ENCODE measurements at places on chromosomes 13 and 19.

- DNase-seq = no peak
Observed at GRCh38 chr19:4320419-4320818, 16.0 kb downstream of the FSD1 start.

GRCh38 chr13:35780613-35781012 is 304.1 kb upstream of the MAB21L1 start:
- DNase-seq = no peak

DNA sequence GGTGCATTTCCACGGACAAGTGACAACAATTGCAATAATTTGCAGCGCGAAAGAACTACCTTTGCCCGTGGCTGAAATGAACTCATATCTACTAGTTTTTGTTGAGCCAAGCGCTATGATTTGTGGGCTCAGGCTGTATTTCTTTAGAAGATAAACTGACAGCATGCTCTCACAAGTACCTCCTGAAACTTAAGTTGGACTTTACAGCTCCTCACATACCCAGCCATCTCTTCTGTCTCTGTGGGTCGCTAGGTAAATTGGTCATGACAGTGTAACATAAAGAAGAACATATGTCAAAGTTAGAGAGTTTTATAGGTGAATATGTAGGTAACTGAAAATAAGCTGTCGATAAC is 839 bp downstream of the COG6 start:
- no peak for DNase-seq

DNA sequence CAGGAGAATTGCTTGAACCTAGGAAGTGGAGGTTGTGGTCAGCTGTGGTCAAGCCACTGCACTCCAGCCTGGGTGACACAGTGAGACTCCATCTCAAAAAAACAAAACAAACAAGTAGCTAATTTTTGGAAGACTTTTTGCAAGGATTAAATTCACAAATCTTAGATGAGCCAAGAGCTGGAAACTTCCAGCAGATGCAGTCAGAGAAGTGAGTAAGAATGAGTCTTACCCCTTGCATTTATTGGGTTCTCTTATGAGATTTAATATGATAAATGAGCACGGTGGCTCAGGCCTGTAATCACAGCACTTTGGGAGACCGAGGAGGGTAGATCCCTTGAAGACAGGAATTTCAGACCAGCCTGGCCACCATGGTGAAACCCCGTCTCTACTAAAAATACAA is 44.9 kb upstream of the NBEA start:
- no peak for DNase-seq

DNA sequence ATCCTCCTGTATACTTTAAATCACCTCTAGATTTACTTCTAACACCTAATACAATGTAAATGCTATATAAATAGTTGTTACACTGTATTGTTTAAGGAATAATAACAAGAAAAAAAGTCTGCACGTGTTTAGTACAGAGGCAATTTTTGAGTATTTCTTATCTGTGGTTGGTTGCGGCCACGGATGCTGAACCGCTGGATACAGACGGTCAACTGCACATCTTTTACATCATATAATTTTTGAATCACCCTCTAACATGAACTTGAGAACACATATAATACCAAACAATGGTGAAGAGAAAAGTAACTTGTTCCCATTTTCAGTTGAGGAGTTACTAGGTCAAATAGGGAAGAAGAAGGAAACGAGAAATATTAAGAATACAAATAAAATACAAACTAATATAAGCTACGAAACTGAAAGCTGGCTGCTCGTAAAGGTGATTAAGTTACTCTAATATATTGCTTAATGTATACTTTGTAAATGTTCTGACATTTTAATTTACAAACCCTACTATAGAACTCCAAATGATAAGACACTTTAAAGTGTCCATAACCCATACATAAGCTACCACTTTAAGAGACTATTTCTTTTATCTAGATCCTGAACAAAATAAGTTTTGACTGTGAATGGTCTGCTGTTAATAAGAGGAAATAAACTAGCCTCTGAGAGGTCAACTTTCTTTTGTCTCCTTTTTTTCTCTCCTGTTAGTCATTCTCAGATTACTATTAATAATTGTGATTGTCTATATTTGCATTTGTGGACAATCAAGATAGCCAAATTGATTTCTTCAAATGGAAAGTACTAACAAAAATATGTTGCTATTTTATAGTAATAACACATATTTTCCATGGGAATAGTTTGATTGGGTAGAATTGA is 457.4 kb downstream of the DIAPH3 start:
- DNase-seq = no peak

DNA sequence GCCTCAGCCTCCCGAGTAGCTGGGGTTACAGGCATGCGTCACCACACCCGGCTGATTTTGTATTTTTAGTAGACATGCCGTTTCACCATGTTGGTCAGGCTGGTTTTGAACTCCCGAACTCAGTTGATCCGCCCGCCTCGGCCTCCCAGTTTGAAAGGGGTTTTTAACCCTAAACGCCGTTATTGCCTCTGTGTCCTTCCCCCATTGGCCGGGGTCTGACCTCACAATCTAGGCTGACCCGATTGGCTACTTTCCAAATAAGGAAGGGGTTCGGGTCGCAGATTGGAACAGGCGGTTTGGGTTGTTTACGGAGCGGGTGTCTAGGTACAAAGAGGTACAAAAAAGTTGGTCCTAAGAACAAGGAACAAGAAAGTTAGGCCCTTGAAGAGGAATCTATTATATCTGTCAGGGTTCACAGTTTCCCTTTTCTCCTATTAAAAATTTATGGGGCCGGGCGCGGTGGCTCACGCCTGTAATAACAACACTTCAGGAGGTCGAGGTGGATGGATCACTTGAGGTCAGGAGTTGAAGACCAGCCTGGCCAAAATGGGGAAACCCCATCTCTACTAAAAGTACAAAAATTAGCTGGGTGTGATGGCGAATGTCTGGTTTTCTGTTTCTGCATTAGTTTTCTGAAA is 1.0 kb downstream of the ZNF253 start:
- peak; percentile 58 for DNase-seq

DNA sequence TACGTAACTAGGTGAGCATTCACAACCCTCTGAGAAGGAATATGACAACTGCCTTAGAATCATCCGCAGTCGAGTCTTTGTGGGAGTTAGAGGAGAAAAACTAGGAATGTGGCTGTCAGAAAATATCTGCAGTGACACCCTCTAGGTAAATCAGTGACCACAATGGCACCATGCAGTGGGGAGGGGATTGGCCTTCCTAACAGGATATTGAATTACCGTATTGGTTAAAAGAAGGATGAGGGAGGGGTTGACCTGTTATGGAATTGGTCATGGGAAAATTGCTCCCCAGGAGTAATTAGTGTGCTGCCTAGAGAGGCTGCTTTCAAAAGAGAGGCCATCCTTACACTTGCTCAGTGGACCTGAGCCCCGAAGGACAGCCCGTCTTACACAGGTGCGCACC is 205.6 kb upstream of the SOX1 start:
- no peak for DNase-seq

DNA sequence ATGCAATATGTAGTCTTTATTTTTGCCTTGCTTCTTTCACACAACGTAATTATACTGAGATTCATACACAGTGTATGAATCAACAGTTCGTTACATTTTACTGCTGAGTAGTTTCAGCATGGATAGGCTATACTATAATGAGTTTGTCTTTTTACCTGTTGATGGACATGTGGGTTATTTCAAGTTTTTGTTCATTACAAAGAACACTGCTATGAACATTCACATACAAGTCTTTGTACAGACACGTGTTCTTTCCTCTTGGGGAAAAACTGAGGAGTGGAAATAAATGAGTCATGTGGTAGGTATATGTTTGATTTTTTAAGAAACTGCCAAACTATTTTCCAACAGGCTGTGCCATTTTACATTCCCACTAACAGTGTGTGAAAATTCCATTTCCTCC is 35.1 kb downstream of the ENOX1 start:
- no peak for DNase-seq

- no peak for DNase-seq
Observed at GRCh38 chr19:1304197-1304924, 18.7 kb downstream of the EFNA2 start.

GRCh38 chr13:109235901-109236300 is 550.5 kb downstream of the IRS2 start:
- no peak for DNase-seq

DNA sequence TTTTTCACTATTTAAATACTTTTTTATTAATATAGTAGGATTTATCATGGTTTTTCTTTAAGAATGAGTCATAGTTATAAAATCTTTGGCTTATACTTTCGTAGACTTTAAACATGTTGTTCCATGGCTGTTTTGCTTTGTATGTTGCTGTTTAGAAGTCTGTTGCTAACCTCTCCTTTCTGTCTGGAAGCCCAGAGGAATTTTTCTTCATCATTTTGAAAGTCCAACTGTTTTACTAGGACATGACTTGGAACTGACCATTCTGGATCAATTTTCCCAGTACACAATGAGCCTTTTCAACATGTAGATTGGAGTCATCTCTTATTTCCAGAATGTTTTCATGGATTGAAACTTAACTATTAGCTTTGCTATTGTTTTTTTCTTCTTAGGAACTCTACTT is 7.9 kb downstream of the CAB39L start:
- DNase-seq = no peak

DNA sequence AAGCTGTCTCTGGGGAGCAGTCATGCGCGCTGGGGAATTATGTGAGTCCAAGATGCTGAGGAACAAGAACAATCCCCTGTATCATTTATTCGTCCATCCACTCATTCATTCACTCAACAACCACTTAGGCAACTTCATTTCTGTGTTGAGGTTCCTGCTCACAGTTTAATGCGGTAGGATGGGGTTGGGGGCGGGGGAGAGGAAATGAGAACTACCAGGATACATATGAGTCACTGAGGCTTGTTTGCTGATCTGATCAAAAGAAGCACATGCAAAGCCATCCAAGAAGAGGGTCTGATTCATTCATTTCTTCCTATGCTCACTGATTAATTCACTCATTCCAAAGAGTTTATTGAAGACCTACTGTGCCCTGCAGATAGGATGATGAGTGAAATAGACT is 20.9 kb downstream of the ZNF536 start:
- DNase-seq = no peak

DNA sequence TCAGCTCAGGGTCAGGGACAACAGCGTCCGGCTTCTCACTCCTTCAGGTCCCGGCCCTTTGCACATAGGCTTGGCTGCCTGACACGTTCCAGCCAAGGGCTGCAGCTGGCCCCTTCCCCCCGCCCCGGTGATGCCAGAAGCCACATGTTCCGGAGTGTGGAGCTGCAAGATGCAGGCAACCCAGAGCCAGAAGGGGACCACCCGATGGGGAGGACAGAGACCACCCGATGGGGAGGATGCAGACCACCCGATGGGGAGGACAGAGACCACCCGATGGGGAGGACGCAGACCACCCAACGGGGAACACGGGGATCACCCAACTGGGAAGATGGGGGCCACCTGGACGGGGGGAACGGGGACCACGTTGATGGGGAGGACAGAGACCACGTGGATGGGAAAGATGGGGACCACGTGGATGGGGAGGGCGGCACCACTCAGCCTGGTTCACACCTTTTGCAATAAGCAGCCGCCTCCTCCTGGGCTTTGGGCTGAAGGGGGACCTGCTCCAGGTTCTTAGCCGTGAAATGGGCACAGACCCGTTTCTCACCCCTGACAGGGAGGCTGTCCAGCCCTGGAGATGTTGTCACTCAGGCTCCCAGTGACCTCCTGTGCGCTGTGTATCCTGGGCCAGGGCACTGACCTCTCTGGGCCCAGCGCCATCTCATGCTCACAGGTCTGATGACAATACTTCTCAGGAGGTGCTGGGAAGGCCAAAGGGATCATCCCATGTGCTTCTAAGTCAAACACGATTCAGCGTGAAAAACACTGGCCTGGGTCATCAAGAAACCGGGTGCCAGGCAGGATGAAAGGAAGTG is 34.5 kb downstream of the C13orf46 start:
- DNase-seq = no peak

- peak; percentile 72 for DNase-seq
Observed at GRCh38 chr19:49391581-49392399, 3.7 kb downstream of the KASH5 start.

- DNase-seq = no peak
Observed at GRCh38 chr19:57053401-57053800, 66.4 kb upstream of the USP29 start.

DNA sequence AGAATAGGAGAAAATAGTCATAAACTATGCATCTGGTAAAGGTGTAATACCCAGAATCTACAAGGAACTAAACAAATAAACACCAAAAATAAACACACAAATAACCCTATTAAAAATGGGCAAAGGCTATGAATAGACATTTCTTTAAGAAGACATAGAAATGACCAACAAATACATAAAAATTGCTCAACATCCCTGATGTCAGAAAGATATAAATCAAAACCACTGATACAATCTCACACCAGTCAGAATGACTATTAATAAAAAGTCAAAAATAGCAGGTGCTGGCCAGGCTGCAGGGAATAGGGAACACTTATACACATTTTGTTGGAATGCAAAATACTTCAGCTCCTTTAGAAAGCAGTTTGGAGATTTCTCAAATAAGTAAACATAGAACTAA is 352.1 kb upstream of the SLITRK1 start:
- DNase-seq = no peak

- no peak for DNase-seq
Observed at GRCh38 chr13:60931858-60932546, 483.6 kb downstream of the PCDH20 start.

GRCh38 chr13:99144306-99144705 is 56.3 kb upstream of the UBAC2 start:
- no peak for DNase-seq

GRCh38 chr19:17721821-17722220 is 2.5 kb downstream of the MAP1S start:
- DNase-seq = no peak

DNA sequence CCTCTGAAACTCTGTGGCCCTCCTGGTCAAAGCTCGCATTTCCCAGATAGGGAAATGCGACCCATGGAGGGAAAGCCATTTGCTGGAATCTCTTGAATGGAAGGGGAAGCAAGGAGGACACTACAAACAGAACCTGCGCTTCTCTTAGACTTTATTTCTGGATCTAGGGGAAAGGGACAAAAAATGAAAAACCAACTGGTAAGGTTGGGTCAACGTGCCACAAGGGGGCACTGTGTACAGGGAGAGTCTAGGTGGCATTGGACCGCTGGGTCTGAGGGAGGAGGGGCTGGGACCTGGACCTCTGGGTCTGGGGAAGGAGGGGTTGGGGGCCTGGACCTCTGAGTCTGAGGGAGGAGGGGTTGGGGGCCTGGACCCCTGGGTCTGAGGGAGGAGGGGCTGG is 5.0 kb downstream of the KLK4 start:
- peak; percentile 42 for DNase-seq

DNA sequence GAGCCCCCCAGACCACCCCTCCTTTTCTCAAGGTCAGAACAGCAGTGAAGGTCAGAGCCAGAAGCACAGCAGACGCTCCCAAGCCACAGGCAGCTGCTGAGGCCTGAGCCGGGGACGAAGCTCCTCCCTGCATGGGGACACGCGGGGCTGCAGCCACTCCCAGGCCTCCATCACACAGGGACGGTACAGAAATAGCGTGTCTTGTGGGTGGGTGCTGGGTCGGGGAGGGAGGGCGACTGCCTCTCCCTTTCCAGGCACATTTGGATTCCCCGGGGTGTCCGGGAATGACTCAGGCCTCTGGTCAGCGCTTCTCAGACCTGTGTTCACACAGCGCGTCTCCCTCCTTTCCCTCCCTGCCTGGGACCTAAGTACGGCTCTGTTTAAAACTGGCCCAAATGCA is 33.2 kb downstream of the RASA3 start:
- DNase-seq = no peak

- DNase-seq = no peak
Observed at GRCh38 chr19:49070416-49070815, 2.1 kb downstream of the KCNA7 start.

GRCh38 chr19:1807695-1808394 is 4.2 kb downstream of the ATP8B3 start:
- DNase-seq = no peak
